ENCODE measurements at places on chromosomes 2 and 18.

- no peak for DNase-seq
These were observed 69.0 kb downstream of the BABAM2 start for GRCh38 chr2:27959496-27959895.

DNA sequence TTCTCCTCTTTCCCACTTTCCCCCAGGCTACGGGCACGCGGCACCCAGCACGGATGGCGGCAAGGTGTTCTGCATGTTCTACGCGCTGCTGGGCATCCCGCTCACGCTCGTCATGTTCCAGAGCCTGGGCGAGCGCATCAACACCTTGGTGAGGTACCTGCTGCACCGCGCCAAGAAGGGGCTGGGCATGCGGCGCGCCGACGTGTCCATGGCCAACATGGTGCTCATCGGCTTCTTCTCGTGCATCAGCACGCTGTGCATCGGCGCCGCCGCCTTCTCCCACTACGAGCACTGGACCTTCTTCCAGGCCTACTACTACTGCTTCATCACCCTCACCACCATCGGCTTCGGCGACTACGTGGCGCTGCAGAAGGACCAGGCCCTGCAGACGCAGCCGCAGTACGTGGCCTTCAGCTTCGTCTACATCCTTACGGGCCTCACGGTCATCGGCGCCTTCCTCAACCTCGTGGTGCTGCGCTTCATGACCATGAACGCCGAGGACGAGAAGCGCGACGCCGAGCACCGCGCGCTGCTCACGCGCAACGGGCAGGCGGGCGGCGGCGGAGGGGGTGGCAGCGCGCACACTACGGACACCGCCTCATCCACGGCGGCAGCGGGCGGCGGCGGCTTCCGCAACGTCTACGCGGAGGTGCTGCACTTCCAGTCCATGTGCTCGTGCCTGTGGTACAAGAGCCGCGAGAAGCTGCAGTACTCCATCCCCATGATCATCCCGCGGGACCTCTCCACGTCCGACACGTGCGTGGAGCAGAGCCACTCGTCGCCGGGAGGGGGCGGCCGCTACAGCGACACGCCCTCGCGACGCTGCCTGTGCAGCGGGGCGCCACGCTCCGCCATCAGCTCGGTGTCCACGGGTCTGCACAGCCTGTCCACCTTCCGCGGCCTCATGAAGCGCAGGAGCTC lies 35.4 kb downstream of the KCNK3 start:
- peak; percentile 49 for DNase-seq

- no peak for DNase-seq
These were observed 424.1 kb upstream of the ZEB2 start for GRCh38 chr2:144943986-144944385.

GRCh38 chr2:80530442-80531064 lies 226.0 kb upstream of the LRRTM1 start:
- no peak for DNase-seq

DNA sequence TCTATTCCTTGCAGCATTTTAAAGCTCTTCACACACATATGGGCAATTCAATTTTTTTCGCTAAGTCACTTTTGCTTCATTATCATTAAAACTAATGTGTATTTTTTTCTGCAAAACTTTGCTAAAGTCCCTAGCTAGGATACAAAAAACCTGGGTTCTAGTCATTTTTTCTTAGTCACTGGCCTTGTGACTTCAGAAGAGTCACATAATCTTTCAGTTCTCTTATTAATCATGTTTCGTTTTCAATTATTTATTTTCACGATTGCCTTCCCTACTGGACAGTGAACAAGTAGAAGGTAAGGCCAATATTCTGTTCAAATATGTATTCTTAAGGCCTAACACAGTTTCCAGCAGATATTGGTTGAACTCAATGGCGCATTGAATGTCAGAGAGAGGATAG lies 60.9 kb upstream of the CYRIA start:
- DNase-seq = no peak

GRCh38 chr2:200219309-200220113 lies 87.0 kb upstream of the SPATS2L start:
- no peak for DNase-seq

- no peak for DNase-seq
These were observed 237.1 kb downstream of the TTC32 start for GRCh38 chr2:19664646-19665045.

GRCh38 chr2:177730363-177730762 lies 337.8 kb downstream of the AGPS start:
- DNase-seq = no peak

GRCh38 chr2:15919716-15920434 lies 20.5 kb upstream of the MYCN start:
- no peak for DNase-seq

DNA sequence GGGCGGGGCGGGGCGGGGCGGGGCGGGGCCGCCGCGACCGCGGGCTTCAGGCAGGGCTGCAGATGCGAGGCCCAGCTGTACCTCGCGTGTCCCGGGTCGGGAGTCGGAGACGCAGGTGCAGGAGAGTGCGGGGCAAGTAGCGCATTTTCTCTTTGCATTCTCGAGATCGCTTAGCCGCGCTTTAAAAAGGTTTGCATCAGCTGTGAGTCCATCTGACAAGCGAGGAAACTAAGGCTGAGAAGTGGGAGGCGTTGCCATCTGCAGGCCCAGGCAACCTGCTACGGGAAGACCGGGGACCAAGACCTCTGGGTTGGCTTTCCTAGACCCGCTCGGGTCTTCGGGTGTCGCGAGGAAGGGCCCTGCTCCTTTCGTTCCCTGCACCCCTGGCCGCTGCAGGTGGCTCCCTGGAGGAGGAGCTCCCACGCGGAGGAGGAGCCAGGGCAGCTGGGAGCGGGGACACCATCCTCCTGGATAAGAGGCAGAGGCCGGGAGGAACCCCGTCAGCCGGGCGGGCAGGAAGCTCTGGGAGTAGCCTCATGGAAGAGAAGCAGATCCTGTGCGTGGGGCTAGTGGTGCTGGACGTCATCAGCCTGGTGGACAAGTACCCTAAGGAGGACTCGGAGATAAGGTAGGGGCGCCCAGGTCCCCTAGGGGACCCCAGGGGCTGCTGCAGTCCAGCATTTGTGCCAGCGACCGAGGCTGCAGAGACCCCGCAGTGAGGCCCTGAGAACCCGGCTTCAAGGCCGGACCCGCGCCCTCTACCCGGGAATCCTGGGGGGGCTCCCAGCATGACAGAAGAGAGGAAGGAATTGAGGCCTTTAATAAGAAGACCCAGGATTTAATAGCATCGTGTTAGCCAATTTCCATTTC lies at the start of gene KHK:
TSS of gene KHK (plus strand) at position 49 of the 870 bp plus-strand sequence. CDS start at position 537, 488 bp downstream.
- no peak for DNase-seq

- no peak for DNase-seq
These were observed 269.2 kb upstream of the ZNF521 start for GRCh38 chr18:25621144-25621543.

- no peak for DNase-seq
These were observed 68.9 kb upstream of the THOC1 start for GRCh38 chr18:336713-337112.

DNA sequence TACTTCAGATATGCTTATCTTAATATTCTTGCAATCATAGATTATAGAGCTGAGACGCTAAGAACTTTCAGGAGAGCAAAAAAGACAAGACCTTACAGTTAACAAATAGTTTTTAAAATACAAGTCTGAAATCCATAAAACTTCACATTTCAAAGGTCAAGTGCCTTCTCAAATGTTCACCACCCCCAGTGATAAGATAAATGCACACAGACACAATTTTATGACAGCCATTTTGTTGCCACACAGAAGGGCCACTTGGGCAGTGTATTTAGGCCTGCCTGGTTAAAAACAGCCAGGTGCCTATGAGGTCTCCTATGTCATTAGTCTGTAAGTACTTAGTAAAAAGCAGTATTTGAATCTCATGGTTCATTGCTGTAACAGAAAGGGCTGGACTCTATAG lies 8.1 kb upstream of the PSTPIP2 start:
- DNase-seq = no peak

DNA sequence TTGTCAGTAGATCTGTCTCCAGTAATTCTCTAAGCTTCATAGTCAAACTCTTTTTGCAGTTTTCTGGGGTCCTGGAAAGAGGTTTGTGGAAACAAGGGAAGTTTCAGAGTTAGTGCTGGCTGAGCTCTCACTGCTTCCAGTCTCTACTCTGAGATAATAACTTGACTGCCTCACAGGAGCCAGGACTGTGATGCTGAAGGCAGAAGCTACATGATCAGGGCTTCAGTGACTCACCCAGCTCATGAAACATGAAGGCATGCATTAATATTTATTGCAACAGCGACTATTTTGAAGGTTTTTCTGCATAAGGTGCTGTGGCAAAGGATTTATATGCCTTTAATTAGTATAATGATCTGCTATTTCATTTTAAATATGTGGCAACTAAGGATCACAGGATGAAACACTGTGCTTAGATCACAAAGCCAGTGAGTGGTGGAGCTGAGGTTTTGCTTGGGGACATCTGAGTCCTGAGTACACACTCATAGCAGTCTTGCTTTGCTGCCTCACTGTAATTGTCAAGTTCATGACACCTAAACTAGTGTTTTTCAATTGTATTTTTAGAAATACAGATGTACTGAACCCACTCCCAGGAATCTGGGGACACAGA lies 448.4 kb upstream of the GCFC2 start:
- no peak for DNase-seq

- no peak for DNase-seq
These were observed 136.1 kb downstream of the SH3BP4 start for GRCh38 chr2:235087832-235088495.

- no peak for DNase-seq
These were observed 1186.3 kb upstream of the CELF4 start for GRCh38 chr18:38751898-38752297.

- DNase-seq = no peak
These were observed 201.7 kb downstream of the ALK start for GRCh38 chr2:29719639-29720038.

GRCh38 chr18:71329114-71329513 lies 1040.3 kb downstream of the SOCS6 start:
- no peak for DNase-seq

GRCh38 chr2:9179572-9180201 lies 26.9 kb upstream of the ASAP2 start:
- no peak for DNase-seq

DNA sequence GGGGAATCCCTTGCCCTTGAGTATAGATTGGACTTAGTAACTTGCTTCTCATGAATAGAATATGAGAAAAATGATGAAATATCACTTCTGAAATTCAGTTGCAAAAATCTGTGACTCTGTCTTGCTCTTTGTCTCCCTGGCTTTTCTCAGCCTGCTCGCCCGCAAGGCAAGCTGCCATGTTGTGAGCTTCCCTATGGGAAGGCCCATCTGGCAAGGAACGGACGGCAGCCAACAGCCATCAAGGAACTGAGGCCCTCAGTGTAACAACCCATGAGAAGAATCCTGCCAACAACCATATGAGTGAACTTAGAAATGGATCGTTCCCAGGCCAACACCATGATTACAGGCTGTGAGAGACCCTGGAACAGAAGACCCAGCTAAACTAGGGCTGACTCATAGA lies 58.4 kb upstream of the PGAP1 start:
- no peak for DNase-seq

DNA sequence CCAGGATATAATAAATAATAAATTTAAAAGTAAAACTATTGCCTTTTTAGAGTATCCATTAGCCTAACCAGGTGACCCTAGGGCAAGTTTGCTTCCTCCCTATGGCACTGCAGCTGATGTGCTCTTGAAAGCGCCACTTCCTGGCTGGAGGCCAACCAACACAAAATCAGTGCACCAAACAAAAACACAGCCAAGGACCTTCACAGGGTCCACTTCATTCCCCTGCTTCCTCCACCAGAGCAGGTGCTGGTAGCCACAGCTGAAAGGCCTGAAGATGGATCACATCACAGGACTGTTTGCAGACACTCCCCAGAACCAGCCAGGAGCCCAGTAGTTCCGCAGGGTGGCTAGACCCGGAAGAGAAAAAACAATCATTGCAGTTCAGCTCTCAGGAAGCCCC lies 108.8 kb downstream of the TWIST2 start:
- peak; percentile 20 for DNase-seq

GRCh38 chr2:165627470-165627869 lies 158.0 kb downstream of the CSRNP3 start:
- DNase-seq = no peak

GRCh38 chr2:48319863-48320262 lies 210.1 kb upstream of the STON1 start:
- no peak for DNase-seq

GRCh38 chr2:148282201-148282600 lies 261.3 kb downstream of the MBD5 start:
- no peak for DNase-seq

- DNase-seq = no peak
These were observed 27.9 kb downstream of the ZAP70 start for GRCh38 chr2:97741251-97741650.

DNA sequence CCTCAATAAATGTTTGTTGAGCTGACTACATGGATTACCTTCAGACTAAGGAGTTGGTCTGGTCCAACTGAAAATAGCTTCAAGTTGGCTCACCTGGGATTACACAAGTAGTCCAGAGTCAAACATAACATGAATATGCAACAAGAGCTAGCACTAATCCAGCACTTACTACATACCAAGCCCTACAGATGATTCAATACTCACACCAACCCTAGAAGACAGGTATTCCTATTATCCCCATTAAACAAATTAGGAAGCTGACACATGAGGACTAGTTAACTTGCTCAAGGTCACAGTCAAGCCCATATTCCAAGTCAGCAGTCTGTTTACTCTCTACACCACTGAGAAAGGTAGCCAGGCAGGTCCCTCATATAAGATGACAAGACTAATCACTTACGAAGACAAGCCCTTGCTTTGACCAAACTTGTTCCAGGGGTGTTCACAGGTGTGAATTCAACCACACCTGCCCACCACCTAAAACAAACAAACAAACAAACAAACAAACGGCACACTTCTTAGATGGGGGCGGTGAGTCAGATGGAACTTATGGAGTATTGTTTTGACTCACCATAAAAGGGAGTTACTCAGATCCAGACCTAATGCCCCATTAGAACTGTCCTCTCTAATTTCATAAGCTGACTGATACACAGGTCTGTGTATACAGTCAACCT lies 29.1 kb downstream of the TMEM131 start:
- DNase-seq = no peak

DNA sequence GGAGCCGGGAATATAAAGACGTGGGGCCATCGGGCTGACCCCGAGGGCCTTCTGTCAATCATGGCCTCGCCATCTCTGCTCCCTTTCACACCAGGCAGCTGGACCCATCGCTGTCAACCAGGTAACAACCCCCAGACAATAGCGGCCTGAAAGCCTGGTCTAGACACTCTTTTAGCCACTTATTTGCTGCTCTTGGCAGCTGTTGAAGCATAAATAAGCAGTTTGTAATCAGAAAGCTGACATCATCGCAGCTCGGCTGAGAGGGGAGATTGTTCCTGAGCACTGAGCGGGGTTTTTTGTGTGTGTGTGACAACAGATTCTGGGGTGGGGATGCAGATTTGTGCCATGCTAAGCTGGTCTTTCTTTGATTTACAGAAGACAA lies 423.6 kb upstream of the POU3F3 start:
- no peak for DNase-seq

- DNase-seq = no peak
These were observed 223.5 kb downstream of the RDH14 start for GRCh38 chr2:18336975-18337374.

DNA sequence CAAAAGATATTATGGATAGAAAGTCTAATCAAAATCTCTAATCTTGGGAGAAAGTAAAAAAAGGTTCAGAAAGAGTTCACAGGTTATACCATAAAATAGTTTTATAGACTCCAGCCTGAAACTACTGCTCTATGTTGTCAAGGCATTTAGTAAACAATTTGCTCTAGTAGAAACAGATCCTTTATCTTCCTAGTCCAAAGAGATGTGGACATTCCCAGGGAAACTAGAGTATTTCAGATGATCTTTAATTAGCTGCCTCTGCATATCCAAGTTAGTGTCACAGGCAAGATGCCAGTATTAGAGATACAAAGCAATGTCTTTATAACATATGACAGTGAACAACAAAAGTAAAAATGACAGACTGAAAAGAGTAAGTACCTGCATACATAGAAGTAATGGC lies 708.6 kb downstream of the CCDC85A start:
- DNase-seq = no peak

- no peak for DNase-seq
These were observed 78.9 kb upstream of the STON1 start for GRCh38 chr2:48450936-48451602.

Measured in H9 (cell line).